ENCODE measurements at places on chromosomes 12 and 14.

DNA sequence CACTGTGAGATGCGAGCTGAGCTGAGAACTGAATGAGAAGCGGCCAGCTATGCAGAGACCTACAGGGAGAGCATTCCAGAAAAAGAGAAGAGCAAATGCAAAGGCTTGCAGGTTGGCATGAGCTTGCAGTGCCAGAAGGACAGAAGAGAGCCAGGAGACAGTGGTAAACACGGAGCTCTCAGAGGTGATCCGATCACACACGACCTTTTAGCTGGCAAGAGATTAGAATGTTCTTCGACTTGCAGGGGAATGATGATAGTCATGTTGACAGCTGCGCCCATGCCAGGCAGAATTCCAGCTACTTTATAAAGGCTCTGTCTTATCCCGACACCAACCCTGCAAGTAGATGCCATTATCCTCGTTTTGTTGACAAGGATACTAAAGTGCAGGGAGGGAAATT lies 256.8 kb downstream of the VRK1 start:
- DNase-seq = no peak

GRCh38 chr12:47813511-47814196 lies 6.0 kb downstream of the HDAC7 start:
- no peak for DNase-seq

DNA sequence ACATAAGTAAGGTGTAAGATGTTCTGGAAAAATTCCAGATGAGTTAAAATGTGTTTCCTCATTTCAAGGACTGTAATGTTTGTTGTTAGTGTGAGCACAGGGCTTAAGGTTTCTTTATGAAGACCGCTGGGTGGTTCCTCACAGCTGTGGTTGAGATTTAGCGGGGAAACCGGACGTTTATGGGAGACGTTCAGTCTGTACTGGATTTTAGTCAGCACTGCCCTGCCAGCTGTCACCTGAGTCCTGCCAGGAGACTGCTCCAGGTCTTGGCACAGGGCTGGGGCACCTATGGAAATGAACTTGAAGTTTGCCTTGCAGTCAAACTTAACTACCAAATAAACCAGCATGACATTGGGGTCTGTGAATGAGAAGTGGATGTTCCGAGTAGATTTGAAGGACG lies 555.2 kb downstream of the DIO2 start:
- DNase-seq = no peak

- no peak for DNase-seq
Measured at GRCh38 chr14:51612449-51612848, 39.3 kb upstream of the FRMD6 start.

GRCh38 chr14:54650331-54650958 lies 83.5 kb downstream of the SAMD4A start:
- DNase-seq = no peak

DNA sequence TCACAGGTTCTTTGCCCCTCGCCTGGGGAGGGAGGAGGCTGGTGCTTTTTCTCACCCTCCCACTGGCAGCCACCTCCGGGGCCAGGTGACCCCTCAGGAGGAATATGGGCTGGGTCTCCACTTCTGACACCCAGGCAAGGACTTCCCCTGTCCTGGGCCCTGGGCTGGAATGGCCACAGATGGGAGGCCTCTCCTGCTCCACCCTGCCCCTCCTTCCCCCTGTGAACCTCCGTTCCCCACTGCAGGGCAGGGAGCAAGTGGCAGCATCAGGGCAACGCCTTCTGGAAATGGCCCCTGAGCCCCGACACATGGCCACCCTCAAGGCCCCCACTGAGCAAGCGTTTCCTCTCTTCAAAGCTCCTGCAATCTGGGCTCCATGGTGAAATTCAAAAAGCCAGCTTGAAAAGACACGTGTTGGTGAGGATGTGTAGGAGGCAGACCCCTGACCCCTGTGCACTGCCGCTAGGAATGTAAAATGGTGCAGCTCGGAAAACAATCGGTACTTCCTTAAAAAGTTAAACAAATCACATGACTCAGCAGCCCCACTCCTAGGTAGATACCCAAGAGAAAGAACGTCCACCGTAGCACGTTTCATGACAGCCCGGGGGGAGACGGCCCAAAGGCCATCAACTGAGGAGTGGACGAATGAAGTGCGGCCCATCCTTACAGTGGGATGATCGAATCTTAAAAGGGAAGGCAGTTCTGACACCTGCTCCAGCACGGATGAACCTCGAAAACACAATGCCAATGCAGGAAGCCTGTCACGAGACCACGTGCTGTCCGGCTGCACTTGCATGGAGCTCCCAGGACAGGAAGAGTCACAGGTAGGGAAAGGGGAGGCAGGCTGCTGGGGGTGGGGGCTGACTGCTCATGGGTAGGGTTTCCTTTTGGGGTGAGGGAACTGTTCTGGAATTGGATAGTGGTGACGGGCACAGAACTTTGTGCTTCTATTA lies 11.5 kb downstream of the XRCC3 start:
- DNase-seq = no peak

DNA sequence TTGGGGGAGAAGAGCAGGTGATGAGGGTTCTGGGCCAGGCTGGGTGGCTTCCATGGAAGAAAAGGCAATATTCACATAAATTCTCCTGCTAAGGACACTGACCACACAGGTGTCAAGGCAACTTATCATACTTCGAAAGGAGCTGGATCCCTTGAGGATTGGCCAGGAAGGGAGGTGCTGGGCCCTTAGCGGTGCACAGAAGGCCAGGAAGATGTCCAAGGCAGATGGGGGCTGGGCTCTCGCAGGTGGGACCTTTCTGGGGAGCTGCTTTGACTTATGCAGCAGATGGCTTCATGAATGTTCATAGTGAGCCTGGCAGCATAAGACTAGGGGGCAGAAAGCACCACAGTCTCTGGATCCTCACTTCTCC lies 3.9 kb downstream of the CD63 start:
- no peak for DNase-seq

GRCh38 chr12:116165036-116165425 lies 112.5 kb downstream of the MED13L start:
- DNase-seq = no peak

DNA sequence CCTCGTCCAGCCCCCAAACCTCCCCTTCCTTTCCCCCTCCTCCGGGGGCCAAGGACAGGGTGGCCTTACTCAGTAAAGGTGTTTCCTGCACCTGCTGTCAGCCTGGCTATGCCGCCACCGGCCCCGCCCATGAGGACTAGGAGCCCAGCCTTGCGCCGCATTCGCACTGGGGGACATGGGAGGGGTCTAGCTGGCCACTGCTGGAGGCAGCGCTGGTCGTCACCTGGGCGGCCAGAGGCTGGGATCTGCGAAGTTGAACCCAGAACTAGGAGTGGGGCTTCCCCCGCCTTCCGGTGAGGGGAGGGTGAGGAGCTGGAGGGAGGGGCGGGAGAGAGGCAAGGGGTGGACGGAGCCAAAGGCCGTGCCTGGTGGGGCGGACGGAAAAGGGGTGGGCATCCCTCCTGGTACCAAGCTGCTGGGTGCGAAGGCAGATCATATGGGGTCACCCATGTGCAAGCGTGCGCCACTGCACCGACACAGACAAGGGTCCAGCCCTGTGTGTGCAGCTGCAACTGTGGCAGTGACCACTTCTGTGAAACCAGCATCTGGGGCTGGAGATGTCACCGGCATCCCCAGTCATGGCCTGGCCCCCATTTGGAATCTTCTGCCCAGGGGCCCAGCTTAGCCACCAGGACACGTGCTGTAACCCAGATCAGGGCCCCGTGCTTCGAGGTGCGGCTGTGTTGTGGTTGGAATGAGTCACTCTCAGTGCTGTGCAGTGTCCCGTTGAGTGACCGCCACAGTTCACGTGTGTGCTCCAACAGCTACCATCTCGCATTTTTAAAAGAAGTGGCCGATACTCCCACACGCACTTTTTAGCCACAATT lies 8.5 kb downstream of the AMN start:
- no peak for DNase-seq

DNA sequence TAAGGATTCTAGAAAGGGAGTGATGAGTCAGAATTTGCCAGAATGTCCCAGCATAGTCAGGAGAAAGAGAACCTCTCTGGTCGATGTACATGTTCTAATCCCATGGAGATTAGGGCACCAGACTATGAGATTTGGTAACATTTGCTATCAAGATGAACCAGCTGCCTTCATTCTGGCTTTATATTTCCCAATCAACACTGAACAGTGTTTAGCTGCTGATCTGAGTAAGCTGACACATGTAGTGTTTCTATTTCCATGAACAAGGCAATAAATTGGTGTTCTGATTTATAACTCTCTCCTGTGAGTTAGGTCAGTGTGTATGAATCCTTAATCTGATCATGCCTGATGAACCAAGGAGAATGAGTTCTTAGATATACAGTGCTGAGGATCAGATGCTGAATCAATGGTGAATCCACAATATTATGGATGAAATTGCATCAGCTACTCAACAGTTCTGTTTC lies 158.0 kb upstream of the AMIGO2 start:
- no peak for DNase-seq

DNA sequence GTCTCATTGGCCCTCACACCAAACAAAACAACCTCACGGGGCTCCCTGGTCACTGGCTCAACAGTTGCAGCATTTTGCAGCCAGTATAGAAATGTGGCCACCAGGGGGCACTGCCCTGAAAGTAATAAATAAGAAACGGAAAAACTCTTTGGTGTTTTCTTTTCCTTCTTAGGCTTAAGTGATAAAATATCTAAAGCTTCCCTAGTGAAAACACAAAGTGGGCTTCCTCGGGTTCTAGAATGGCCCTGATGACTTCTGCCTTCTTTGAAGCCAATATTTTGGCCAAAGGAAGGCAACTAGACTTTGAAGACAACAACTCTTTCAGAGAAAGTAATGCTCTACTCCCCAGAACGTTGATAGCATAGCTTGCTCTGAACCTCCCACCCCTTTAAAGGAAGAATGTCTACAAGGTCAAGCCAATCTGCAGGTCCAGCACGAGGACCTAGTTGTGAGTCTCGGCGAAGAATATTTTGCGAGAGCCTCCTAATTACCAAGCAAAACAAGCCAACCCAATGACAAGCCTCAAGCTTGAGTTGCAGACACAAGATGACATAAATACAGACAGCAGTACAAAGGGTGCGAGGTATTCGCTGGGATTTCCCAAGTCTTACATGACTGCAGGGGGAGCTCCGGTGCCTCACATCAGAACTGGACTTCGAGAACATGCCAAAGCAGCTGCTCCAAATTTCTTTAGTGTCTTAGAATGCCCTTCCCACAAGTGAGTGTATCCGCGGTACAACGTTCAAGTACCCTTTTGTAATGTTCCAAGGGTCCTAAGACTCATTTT lies 2.6 kb downstream of the ITPK1 start:
- DNase-seq = peak; percentile 85

GRCh38 chr14:90575336-90575735 lies 178.5 kb downstream of the CALM1 start:
- DNase-seq = no peak

- DNase-seq = peak; percentile 9
Measured at GRCh38 chr12:108234158-108234557, 105.0 kb downstream of the CMKLR1 start.

- DNase-seq = no peak
Measured at GRCh38 chr14:75886636-75887348, 95.0 kb downstream of the TGFB3 start.
